Tongue (tissue), 3 donors: ENCODE measurements at places on chromosomes 2 and 18.
A peak's percentile ranks its signal among the peaks of the same experiment; 100 is the strongest.

- no peak for DNase-seq
Observed at GRCh38 chr2:214591366-214591765, 180.5 kb downstream of the VWC2L start.

- DNase-seq = peak; percentile 92
Observed at GRCh38 chr2:69816923-69817542, 12.4 kb upstream of the GMCL1 start.

GRCh38 chr18:50281295-50281971, at the start of gene MBD1:
MBD1 (minus strand) TSS chr18:50281523; CDS start chr18:50279992, 1,531 bp downstream.
- peak; percentile 99 for DNase-seq

DNA sequence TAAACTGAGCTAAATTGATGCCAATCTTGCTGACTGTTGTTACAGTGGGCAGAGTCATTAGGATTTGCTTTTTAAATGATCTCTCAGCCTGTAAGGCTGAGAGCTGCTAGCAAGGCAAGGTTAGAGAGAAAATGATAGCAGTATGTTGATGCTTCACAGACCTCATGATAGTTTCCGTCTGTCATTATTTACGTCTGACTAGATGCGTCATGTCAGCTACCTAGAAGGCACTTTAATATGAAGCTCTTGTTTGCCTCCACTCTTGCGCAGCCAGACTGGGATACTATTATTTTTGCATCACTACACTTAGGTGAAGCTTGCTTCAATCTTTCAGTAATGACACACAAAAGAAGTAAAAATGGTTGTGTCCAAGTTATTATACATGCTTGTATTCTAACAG, 313.8 kb downstream of the LNPK start:
- DNase-seq = no peak

DNA sequence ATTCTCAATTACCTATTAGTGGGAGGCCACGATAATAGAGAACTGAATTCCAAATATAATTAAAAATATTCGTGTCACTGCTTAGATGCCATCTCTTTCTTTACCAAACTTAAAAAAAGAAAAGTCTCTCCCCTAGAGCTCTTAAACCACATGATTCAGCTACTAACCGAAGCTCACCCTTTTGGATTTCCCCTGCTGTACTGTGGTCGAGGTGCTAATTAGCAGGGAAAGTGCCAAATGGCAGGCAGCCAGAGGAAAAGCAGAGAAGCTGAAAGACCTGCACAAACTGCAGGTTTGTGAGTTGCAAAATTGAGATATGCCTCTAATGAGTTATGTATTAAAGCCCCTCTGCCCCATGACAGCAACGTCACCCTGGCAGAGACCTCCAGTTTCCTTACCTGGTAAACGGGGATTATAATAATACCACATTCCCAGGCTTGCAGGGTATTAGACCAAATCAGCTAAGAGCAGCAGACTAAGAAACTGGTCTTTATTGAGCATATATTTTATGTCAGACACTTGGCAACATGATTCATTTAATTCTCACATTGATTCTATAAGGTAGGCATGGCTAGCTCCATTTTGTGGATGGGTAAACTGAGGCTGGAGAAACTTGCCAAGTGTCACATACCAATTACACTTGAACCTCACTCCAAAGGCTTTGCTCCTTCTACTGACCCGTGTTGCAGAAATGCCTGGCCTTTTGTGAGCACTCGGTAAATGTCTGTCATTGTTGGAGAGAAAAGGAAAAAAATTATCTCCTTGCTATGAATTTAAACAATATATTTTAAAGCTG, 259.7 kb downstream of the LPIN1 start:
- peak; percentile 47 for DNase-seq

DNA sequence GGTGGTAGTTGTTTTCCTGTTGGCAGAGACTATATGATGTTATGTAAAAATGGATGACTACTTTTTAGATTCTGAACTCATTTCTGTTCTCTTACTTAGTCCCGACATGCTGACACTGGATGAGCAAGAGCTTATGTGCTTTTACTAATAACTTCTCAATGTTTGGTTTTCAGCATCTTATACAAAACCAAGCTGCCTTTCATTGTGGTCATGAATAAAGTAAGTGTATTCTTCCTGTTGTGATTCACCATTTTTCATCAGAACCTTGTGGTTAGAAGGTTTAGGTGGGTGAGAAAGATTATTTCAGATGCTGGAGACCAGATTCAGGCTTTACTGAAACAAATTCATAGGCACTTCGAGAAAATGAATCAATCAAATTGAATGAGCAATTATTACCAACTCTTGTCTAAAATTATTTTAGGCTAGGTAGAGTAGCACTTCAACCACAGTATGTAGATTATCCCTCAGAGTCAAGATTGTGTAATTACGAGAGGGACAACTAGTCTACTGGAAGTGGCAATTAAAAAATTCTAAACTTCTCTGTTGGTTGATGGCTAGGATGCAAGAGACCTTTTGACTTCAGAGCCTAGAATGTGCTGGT, 9.3 kb downstream of the GPN1 start:
- no peak for DNase-seq

- DNase-seq = peak; percentile 82
Observed at GRCh38 chr2:226256709-226257376, 542.8 kb downstream of the IRS1 start.

GRCh38 chr18:57561728-57562423, 24.6 kb downstream of the FECH start:
- DNase-seq = peak; percentile 71

DNA sequence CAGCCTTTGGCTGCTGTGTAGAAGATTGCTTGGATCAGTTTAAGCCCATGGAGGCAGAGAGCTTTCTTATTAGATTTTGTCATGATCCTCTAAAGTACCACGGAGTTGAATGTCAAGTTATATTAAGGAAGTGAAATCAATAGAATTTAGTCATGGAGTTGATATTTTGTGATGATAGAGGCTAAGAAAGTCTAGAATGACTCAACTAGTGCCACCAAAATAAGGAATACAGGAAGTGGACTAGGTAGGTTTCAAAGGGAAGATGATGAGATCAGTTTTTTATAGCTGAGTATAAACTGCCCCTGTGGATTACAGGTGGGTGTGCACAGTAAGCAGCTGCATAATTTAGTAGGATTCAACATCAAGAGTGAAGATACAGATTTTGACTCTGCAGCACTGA, 25.2 kb downstream of the FBXO36 start:
- no peak for DNase-seq

GRCh38 chr2:65397122-65397521, 35.3 kb downstream of the SPRED2 start:
- no peak for DNase-seq

DNA sequence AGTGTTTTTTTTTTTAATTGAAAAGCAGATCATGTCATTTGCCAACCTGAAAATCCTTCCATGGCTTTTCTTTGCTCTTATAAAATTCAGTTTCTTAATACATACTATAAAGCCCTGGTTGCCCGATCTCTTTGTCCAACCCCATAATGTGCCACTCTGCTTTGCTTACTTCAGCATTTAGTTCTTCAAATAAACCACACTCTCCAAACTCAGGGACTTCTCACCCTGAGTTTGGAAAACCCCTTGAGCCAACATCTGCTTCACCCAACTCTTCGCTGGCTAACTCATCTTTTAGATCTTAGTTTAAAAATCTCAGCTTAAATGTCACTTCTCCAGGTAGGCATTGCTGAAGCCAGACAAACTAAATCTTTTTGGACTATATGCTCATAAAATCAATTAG, 1.3 kb upstream of the STAT1 start:
- no peak for DNase-seq

DNA sequence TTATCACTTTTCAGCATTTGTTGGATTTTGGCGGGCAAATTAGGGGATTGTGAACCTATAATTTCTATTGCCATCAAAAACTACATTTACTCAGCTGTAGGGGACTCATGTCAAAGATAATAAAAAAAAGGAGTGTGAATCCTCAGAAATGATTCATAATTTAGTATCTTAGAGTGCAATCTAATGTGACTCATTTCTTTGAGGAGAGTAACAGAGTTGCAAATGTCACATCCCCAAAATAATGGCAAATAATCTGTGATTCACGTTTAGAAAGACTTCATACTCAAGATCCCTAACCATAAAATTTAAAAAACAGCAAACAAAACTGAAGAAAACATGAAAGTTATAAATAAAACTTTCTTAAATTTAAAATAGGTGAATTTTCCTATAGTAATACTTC, 373.0 kb downstream of the CDH2 start:
- DNase-seq = no peak

- no peak for DNase-seq
Observed at GRCh38 chr2:133794114-133794513, 225.9 kb upstream of the NCKAP5 start.

- DNase-seq = peak; percentile 21
Observed at GRCh38 chr2:215843579-215843978, 169.8 kb downstream of the MREG start.

DNA sequence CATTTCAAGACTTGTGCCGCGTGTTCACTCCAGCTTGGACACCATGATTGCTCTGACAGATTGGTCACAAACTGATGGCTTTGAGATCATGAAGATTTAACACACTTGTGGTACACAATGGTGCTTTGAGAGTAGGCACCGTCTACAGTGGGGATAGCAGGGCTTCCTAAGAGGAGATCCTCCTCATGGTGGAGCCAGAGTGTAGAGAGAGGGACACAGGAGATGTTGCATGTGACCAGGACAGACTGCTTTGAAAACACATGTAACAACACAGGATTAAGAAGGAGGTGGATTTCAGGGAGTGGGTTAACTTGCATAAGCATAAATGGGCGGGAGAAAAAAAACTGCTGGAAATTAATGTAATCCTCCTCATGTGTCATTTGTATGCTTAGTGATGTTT, 95.7 kb upstream of the LINC00305 start:
- DNase-seq = no peak

GRCh38 chr18:37242826-37243560, 322.6 kb downstream of the CELF4 start:
- no peak for DNase-seq

- DNase-seq = no peak
Observed at GRCh38 chr18:9348766-9349165, 14.2 kb downstream of the TWSG1 start.

DNA sequence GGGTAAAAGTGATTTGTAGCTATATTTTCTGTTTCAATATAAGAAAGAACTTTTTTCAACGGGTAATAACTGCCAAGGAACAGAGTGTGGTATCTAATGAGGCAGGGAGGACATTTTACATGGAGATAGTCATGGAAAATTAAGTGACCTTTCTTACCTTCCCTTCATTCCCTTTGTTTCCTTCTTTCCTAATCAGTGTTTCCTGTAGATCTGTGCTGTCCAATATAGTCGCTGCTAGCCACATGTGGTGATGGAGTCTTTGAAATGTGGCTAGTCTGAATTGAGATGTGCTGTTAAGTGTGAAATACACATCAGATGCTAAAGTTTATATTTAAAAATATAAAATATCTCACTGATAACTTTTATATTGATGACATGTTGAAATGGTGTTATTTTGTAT, 81.8 kb downstream of the BABAM2 start:
- DNase-seq = no peak

DNA sequence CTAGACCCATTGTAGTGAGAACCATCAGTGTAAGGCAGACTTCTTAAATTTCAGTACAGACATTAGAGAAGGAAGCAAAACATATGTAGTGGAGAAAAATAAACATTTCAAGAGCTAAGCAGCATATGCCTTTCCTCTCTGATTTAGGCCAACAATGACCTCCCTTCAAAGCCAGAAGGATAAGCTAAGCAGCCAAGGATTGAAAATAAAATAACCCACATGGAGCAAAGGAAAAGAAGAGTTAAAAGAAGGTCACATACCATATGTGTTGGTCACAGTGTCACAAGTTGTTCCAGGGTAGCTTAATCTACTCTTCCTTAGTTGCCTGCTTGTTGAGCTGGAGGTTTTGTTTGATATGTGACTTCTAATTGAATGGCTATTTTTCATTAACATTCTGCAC, 15.6 kb upstream of the LAMA1 start:
- DNase-seq = no peak

- DNase-seq = peak; percentile 73
Observed at GRCh38 chr18:48409591-48410094, 460 bp upstream of the ZBTB7C start.

- no peak for DNase-seq
Observed at GRCh38 chr18:41436772-41437171, 518.3 kb upstream of the PIK3C3 start.

DNA sequence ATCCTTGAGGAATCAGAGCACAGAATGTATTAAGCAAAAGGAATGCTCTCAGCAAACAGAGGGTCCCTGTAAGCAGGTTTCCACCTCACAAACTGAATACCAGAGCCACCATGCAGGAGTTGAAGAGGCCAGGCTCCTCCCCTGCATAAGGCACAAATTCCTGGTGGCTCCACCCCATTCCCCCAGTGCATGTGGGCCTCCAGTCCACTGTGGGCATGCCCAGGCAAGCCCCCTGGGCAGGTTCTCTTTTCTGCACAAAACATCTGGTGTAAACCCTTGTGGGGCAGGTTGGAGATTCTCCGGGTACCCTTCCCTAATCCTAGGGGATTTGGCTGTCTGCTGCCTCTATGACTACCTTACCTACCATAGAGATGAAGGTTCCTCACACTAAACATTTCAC, 166.5 kb downstream of the PTPRM start:
- DNase-seq = no peak

DNA sequence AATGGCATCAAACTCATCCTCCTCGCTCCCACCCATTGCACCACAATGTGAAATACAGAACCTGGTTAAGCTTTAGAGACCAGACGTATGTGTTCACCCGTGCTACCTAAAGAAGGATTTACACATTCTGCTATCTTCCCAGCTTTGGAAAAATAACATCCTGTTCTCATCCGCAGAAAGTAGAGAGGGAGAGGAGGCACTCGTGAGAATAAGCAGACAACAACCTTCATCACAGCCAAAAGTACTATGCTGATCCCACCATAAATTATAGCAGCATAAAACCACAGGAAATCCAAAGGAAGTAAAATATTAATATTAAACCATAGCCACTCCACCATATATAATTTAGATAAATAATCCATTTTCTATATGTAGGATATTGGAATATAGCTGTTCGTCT, 111.7 kb upstream of the NRP2 start:
- no peak for DNase-seq

DNA sequence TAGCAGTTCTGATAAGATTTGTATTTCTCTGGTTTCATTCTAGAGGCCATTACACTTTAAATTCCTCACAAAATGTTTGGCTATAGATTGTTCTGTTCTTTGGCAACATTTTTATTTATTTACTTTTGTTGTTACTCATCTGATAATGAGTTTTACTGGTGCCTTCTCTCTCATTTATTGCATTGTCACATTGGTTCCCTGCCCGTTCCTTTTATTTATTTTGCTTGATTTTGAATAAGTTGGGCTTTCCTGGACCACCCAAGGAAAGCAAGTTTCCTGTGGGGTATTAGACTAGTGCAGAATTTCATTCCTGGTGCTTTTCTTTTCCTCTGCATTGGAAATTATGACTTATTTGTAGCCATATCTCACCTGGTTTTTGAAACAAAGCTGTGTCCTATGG, 232.0 kb downstream of the SOCS6 start:
- no peak for DNase-seq

GRCh38 chr2:28142386-28142785, 250.3 kb upstream of the FOSL2 start:
- peak; percentile 44 for DNase-seq
